Activated naive CD4-positive, alpha-beta T cell treated with anti-CD3 and anti-CD28 coated beads for 36 hours (primary cell): ENCODE measurements at places on chromosomes 7 and 10. TPM values are rescaled to one million over a fixed set of nuclear protein-coding genes. Genes with fewer than 3 reads are reported as not detected.

GBX1 gene
- total RNA-seq = not detected

SEMA3D gene
- not detected for total RNA-seq

DNA sequence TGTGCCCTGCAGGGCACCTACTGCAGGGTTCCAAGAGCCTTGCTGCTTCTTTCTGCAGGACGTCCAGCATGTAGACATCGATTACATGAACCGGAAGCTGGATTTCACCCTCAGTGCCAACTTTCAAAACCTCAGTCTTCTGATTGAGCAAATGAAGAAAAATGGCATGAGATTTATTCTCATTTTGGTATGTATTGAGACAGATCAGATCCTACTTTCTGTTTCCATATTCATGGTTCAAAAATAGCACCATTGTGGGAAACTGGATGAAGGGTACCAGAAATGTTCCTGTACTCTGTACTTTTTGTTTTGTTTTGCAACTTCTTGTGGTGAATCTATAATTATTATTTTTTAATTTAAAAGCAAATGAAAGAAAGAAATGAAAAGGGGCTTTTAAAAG, 64.1 kb downstream of the MGAM2 start:
- DNase-seq = no peak

GRCh38 chr10:57963546-57963945, 304.1 kb downstream of the IPMK start:
- DNase-seq = no peak

PLA2G12B gene
- total RNA-seq = not detected

DNA sequence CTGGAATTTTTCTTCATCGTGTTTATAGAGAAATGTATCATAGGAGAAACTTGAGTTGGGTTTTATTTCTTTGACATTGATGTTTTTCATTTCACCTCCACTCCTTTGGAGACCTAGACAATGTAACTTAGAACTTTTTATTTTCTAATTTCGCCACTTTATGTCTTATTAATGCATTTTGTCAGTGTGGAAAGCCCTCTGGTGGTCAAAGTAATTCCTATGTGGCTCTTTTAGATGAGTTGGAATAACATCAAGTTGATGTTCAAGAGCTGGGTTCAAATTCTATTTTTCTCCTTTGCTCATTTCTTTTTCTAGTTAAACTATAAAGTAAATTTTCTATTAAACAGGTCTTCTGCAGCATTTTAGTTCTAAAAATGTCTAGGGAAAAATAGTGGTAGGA, 478.6 kb downstream of the LRMDA start:
- DNase-seq = no peak

DNA sequence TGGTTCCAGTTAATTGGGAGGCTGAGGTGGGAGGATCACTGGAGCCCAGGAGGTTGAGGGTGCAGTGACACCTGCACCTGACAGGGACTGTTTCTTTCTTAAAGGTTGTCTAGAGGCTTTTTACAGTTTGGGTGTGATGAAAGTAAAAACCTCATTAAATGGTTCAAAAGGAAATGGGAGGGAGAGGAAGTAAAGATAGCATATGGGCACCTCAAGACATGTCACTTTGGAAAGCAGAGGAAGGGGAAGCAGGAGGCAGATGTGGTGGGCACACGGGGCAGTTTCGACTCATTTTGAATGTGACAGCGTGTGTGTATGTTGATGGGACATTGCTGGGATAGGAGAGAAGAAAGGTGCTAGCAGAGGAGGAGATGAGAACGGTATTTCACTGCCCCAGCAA, 203.1 kb downstream of the MLLT10 start:
- no peak for DNase-seq

DNA sequence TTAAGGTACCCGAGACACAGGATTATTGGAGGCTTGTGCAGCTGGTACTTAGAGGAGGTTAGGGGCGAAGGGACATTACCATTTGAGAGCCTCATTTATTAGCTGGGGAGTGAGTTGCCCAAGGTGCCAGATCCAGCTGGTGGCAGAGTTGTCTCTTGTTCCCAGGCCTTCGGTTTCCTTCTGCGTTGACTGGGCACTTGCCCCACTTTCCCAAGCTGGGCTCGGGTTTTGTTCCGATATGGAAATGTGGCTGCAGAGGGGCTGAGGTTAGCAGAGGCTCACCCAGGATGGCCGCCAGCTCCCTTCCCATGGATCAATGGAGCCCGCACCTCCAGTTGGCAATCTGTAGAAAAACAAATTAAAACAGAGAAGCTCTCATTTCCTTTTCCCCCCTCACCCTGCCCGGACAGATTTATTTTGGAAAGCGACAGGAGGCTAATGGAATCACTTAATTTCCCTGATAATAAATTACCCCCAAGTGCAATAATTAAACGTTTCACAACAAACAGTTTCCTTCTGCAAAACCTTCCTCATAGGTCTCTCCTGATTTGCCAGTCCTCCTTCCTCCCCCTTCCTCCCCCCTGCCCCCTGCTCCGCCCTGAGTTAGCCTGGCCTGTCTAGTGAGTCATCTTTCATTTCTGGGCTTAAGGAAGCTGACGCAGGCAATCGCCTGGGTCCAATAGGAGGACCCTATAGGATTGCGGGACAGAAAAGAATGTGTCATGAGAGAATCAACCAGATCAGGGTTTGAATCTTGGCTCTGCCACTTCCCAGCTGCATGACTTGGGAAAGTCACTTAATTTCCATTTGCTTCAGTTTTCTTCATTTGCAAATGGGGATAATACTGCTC, 51.7 kb downstream of the ADRA2A start:
- no peak for DNase-seq

- DNase-seq = no peak
Observed at GRCh38 chr7:36208997-36209813, 56.2 kb downstream of the EEPD1 start.

DNA sequence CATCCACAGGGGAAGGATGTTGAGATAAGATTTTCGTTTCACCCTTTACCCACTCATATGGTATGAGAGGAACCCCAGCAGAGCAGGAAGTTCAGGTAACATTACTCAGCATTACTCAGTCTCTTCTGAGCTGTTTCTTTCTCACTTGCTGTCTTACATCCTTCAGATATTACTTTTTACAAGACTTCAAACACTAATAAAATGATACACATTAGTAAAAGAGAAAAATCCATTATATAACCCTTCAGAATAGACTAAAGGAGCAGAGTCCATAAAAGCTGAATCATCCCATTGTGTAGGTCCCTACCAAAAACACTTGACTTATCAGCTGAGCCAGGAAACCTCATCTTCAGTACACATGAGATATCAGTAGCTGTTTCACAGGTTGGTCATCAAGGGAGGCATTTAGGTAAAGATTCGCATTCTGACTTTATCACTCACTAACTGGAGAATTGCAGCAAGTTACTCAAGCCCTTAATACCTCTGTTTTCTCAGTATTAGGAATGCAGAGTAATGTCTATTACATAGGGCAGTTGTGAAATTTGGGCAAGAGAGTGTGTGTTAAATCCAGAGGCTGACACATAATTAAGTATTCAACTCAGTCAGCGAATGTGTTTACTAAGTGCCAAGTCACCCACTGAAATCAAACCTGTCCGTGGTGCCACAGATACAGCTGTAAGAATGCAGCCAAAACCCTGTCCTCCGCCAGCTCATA, 44.7 kb downstream of the KLF6 start:
- DNase-seq = no peak

MGAM2 gene
- total RNA-seq = not detected

UTF1 gene
- total RNA-seq = not detected

DNA sequence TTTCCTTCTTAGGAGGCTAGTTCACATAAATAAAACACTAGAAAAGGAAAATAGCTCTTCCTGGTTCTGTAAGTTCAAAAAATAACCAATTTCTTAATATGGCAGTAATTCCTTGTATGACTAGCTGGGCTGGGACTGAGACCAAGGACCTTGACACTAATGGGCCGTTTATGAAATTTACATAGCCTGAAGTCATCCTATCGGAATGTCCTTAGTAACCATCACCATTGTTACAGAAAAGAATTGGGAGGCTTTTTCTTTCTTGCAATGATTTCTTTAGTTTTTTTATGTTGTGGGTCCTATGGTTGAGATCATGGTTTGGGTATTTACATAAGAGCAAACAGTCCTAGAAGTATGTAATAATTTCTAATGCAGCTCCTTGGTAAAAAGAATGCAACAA, 87.1 kb upstream of the HDAC9 start:
- no peak for DNase-seq

GRCh38 chr7:91812388-91812787, 68.1 kb downstream of the MTERF1 start:
- no peak for DNase-seq
